ENCODE measurements at places on chromosomes 13 and 19.

DNA sequence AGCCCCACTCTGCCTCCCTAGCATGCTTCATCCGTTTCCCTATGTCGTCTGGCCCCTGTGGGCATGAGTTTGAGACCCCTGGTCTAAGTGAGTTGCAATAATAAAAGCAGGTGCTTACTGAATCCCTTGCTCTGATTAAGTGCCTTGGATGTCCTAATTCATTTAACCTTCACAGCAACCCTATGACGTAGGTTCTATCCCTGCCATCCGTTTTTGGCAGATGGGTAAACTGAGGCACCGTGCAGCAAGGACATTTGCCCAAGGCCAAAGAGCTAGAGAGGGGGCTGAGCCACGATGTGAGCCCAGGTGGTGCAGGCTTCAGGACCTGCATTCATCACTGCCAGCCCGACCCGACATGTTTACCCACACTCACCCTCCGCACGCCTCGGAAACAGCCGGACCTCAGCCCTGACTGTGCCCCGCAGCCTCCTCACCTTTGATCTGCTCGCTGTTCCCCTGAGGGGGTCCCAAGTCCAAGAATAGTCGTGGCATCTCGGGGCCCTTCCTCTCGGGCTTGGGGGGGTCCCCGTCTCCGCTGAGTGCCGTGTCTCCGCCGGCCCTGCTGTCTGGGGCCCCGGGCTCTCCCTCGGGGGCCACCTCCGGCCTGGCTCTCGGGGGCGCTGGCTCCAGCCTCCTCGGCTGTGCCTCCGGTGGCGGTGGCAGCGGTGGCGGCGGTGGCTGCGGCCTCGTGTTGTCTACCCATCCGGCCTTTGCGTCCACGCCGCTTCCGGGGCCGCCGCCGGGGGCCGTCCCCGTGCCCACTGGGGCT lies 14.5 kb downstream of the LMTK3 start:
- no peak for DNase-seq

GRCh38 chr13:94534166-94534565 lies 54.7 kb upstream of the DCT start:
- DNase-seq, result no peak

DNA sequence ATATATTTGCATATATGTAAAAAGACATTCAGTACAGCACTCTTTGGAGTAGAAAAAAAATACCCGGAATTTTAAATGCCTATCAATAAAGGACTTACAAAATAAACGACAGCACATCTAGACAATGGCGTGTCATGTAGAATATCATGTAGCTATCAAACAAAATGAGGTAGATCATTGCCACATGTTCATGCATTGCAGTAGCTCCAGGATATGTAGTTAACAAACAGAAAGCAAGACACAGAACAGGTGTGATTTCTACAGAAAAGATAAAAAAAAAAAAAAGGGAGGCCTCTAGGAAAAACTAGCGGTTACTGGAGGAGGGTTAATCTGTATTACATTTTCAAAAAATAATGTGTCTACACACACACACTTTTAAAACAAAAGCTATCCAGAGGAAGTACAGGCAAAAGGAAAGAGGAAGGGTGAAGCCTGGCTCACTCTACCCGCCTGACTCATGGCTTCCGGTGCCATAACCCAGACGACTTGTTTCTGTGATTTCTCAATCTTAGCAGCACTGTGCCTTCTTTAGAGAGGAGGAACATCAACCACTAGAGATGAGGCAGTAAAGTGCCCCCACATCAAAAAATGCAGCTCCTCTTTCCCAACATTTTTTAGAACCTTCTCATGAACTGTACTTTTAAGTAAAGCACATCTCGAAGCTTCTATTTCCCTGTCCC lies 6.9 kb downstream of the KCTD12 start:
- DNase-seq, result peak; percentile 98

DNA sequence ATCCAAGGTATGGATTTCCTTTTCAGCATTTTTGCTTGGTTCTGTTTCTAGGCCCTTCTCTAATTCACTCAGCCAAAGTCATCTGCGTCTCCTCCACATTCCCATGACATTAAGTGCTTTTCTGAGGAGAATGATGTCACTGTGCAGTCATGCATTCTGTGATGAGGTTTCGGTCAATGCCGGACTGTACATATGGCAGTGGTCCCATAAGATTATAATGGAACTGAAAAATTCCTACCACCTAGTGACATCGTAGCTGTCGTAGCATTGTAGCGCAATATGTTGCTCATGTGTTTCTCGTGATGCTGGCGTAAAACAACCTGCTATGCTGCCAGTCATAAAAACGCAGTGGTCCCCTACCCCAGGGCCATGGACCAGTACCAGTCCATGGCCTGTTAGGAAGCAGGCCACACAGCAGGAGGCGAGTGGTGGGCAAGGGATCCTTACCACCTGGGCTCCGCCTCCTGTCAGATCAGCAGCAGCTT lies 63.4 kb upstream of the TNFRSF19 start:
- DNase-seq, result no peak

DNA sequence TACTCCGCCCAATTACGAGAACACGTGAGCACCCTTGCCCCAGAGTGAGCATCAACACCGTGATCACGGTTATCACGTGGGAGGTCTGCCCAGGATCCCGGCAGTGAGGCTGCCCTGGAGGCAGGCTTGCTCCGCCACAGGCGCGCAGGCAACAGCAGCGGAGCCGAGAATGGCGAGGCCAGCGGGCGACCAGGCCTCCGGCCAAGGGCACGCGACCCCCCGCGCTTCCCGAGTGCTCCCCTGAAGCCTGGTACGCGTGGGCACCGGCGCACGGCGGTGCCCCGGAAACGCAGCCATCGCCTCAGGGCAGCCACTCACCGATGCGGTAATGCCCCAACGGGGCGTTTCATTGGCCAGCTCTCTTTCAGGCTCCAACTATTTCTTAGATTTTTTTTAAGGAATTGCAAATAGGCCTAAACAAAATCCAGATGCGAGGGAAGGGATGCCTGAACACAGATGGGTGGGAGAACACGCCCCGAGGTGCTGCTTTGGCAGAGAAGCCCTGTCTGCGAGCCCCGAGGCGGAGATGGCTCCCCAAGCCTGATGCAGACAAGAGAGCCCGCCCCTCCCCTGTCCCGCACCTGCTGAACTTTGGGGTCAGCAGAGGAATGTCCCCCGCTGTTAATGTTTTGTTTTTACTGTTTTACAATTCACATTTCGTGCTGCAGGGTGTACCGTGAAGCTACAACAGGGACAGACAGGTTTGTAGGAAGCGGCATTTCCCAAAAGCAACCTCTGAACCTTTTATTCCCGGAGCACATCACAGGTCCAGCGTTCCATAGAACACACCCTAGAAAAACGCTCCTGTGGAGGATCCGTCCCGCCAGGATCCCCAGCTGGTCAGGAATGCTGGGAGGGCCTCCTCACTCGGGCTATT lies 132.7 kb downstream of the ZDHHC20 start:
- DNase-seq, result no peak

- no peak for DNase-seq
Observed at GRCh38 chr13:51112771-51113170, 1.7 kb upstream of the C13orf42 start.

DNA sequence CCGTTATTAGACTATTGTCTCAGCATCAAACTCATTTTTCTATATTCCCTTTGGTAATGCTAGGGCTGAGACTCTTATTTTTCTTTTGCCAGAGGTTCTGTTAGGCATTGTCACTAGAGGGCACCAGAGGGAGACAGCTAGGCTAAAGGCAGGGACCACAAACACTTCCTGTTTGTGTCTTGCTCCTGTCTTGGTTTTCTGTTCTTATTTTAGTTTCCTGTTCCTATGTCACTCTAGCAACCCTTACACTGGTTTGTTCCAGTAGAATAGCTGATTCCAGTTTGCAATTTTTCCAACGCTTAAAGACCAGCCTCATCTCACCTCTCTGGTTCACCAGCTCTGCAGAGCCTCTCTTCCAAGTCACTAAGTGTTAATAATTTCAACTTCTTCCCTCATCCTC lies 772.0 kb downstream of the DIAPH3 start:
- peak; percentile 90 for DNase-seq

DNA sequence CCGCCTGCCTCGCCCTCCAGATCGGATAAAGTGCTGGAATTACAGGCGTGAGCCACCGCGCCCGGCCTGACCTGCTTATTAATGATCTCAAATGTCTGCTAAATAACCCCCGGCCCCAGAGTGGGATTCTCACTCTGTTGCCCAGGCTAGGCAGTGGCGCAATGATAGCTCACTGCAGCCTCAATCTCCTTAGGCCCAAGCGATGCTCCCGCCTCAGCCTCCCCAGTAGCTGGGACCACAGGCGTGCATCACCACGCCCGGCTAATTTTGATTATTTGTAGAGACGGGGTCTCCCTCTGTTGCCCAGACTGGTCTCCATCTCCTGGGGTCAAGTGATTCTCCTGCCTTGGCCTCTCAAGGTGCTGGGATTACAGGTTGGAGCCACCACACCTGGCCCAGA lies 626 bp upstream of the ATP5F1D start:
- no peak for DNase-seq

DNA sequence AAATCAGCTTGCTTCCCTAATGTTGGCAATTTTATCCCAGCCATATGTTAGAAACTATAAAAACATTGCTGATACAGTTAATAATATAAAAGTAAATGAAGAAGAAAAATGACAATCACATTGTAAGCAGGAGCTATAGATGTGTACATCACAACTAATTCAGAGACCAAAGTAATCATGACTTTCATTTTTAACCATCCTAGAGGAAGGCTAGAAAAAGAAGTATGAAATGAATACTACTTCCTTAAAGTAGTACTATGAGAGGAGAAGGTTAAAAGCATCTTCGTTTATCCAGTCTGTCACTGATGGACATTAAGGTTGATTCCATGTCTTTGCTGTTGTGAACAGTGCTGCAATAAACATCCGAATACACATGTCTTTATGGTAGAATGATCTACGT lies 135.5 kb downstream of the IRS2 start:
- no peak for DNase-seq

- no peak for DNase-seq
Observed at GRCh38 chr13:104253063-104253680, 1187.0 kb upstream of the SLC10A2 start.

DNA sequence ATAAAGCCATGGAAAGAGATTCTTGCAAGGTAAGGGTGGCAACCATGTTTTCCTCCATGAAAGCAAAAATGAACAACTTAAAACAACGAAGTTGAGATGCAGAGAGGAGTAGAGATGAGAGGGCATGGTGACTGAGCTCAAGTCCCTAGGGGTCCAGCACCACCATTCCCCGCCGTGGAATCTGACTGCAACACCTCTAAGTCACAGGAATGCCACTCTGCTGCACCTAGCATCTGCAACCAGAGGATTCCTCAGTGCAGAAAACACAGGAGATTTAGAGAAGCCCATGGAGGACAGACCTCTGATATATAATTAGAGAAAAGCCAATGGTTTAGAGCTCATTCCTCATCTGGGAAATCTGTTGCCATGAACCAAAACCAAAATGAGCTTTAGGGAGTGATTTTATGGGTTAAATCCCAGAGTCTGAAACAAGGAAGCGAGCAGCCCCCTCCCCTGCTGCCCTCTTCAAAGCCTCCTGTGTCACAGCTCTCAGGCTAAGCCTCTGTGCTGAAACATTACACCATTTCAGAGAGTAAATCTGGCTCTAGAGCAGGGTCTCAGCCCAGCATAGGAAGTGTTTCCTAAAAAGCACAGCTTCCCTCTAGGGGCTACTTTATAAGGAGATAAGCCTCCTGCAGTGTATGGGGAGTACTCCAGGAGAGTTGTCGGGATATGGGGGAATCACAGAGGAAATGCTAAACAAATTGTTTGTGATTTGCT lies 1043.6 kb downstream of the UQCRFS1 start:
- no peak for DNase-seq

GRCh38 chr13:29573190-29573589 lies 22.3 kb downstream of the SLC7A1 start:
- peak; percentile 71 for DNase-seq

DNA sequence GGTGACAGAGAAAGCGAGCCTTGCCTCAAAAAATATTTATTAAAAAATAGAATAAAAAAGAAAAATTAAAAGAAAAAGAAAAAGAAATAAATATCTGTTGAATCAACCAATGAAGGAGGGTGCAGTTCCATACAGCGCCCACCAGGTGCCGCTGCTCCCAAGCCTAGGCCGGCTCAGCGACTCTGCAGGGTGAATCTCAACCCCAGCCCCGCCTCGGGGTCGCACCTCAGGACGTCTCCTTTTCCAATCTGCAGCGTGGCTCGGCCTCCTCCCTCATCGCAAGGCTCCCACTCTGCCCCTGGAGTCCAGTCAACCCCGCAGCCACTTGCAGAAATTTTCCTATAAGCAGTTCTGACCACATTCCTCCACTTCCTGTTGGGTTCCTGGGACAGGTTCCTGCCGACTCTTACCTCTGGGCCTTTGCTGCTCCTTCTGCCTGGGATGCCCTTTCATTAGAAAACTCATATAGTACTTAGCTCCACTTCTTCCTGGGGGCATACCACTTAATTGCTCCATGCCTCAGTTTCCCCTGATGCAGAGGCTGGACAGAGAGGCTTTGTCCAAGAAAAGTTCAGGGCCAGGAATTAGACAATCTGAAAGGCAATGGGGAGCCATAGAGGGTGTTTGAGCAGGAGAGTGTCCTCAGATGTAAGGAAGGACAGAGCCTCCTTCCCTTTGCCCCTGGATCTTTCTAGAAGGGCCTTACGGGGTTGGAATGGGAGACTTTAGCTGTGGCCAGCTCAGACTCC lies 24.3 kb downstream of the NFILZ start:
- DNase-seq, result peak; percentile 66

- no peak for DNase-seq
Observed at GRCh38 chr13:76330761-76331160, 555.4 kb downstream of the KCTD12 start.

DNA sequence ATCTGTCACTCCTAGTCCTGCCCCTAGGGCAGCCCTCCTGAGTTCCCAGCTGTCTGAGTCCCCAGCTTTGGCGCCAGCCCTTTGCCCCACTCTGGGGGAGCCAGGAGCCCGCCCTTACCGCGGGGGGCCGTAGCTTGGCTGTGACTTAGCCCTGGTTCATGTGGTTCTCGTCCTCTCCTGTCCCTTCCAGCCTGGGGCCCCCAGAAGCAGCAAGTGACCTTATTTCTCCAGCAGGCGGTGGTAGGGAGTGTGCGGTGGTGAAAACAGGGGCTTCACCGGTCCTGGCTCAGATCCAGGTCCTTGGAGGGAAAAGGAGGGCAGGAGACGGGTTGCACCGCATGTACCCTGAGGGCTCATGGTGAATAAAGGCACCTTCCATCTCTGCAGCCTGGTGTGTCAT lies 7.9 kb downstream of the GIPC3 start:
- DNase-seq, result no peak

- no peak for DNase-seq
Observed at GRCh38 chr13:94829185-94829836, 117.0 kb upstream of the SOX21 start.

GRCh38 chr13:29943686-29944085 lies 93.3 kb upstream of the UBL3 start:
- no peak for DNase-seq

DNA sequence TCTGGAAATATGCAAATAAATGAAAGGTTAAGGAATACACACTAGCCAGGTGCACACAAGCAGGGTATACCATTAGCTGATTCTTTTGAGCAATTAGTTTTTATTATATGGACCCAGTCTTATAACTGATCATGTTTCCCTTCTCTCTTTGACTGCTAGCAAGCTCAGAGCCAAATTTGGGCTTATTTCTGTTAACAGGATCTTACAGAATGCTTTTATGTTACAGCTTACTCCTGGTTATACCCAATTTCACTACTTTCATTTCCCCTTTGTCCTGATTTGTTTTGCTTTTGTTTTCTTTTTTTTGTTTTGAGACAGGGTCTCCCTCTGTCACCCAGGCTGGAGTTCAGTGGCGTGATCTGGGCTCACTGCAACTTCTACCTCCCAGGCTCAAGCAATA lies 12.9 kb upstream of the TPT1 start:
- no peak for DNase-seq
